NCI-H1092 treated with DMSO at 0.1 percent for 48 hours (cell line): ENCODE measurements at places on chromosomes 5 and 9.
A peak's percentile ranks its signal among the peaks of the same experiment; 100 is the strongest.

DNA sequence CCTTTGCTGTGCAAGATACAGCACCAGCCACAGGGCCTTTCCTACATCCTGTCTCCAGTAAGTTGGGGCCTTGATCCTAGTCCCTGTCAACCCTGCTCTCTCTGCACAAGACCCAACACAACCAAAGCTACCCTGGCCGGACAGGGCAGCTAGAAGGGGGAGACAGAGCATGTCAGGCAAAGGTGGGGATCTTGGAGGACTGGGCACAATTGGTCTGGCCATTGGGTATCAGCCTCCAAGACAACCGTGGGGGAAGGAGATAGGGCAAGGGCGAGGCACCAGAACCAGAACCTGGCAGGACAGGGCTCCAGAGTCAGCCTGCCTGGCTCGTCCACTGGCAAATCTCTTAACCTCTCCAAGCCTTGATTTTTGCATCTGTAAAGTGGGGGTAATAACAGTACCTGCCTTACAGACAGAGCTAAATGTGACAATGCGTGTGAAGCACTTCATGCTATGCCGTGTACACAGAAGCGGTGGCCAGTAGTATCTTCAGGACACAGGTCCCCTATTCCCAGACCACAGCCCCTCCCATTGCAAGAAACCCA, 51.6 kb upstream of the CDKN2AIPNL start:
- no peak for DNase-seq

GRCh38 chr5:10874541-10874940, 113.5 kb upstream of the DAP start:
- DNase-seq: no peak

- DNase-seq: peak; percentile 87
Measured at GRCh38 chr9:111955048-111955447, 58.4 kb downstream of the UGCG start.

DNA sequence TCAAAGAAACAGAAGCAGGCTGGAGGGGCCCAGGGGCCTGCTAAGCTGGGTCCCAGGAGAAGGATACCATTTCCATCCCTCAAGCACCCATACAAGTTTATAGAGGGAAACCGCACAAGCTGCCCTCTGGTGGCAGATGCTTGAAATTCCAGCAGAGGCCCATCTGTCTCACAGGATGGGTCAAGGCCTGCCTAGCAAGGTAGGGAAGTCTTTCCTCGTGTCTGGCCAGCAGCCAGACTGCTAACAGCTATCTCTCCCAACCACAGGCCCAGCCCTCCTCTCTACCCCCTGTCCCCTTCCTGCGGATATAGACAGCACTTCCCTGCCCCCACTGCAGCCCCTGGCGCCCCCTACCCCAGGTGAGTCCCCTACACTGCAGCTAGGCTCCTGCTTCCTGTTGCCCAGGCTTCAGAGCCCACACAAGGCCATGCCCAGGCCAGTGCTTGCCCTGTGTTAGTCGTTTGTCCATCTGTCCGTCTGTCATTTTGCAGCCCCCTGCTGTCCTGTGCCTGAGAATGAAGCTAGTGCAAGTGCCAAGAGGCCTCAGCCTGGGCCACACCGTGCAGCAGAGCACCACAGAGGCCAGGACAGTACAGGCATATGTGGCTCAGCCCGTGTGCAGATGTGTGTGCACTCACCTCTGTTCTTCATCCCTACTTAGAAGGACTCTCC, 26.2 kb downstream of the TCF7 start:
- no peak for DNase-seq

DNA sequence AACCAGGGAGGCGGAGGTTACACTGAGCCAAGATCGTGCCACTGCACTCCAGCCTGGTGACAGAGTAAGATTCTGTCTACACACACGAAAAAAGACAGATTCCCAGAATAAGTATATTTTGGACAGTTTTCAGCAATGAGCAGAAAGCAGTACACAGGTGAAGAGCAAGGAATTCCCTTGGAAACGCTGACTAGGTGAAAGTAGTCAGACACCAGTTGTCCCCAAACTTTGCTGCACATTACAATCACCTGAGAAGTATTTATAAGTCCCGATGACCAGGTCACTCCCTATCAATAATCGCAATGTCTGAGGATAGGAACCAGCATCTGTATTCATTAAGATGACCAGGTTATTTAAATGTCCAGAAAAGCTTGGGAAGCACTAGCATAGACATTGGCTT, 78.3 kb downstream of the CPLANE1 start:
- DNase-seq: no peak

- DNase-seq: no peak
Measured at GRCh38 chr9:4833781-4834560, 41.2 kb downstream of the RCL1 start.

DNA sequence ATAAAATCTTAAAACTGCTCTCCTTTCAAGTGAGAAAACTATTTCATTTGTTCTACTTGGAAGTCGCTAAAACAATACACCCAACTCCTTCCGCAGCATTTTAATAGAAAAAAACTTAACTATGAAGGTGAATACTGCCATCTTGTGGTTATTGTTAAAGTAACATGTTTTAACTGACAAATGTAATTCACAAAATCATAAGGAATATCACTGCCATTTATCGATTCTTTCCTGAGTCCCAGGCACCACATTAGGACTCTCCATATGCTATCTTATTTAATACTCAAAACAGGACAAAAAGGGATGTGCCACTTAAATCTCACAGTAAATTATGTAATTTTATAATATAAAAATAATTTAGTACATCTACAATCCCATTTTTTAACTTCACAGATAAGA, 130.5 kb upstream of the ITGA1 start:
- DNase-seq: peak; percentile 59

- no peak for DNase-seq
Measured at GRCh38 chr5:1004461-1005248, 3.9 kb upstream of the NKD2 start.

- no peak for DNase-seq
Measured at GRCh38 chr5:176742246-176743105, 67.9 kb upstream of the UNC5A start.

GRCh38 chr9:75448281-75448680, 360.0 kb downstream of the OSTF1 start:
- DNase-seq: no peak

- no peak for DNase-seq
Measured at GRCh38 chr9:124721109-124721906, 49.8 kb downstream of the NR6A1 start.

DNA sequence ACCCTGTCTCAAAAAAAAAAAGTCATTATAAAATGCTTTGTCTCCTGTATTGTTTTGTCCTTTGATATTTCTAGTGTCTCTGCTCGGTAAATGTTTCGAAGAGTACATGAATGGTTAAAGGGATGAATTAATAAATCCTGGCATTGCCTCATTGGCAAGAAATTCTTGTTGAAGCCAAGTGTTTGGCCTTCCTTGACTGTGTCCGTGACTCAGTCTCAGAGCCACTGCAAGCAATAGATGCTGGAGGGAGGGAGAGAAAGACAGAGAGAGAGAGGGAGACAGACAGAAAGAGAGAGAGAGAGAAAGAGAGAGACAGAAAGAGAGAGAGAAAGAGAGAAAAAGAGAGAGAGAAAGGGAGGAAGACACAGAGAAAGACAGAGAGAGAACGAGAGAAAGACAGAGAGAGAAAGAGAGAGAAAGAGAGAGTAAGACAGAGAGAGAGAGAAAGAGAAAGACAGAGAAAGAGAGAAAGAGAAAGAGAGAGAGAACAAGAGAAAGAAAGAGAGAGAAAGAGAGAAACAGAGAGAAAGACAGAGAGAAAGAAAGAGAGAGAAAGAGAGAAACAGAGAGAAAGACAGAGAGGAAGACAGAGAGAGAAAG, 72.5 kb upstream of the RXRA start:
- no peak for DNase-seq

DNA sequence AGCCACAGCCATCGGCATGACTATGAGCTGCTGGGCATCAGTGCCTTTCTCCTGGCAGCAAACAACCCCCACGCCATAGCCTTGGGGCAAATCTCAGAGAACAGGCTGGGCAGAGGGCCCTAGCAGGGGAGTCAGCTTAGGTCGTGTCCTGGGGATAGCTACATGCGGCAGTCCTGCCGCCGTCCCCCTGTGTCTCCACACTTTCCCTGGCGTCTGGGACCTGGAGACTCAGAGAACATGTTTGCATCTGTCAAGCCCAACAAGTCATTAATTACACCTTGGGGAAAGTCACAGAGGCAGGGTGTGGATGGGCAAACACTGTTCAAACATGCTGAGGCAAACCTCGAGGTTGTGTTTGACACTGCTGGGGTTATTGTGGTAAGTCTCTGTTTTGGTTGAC, 123.6 kb downstream of the C5orf15 start:
- DNase-seq: no peak

DNA sequence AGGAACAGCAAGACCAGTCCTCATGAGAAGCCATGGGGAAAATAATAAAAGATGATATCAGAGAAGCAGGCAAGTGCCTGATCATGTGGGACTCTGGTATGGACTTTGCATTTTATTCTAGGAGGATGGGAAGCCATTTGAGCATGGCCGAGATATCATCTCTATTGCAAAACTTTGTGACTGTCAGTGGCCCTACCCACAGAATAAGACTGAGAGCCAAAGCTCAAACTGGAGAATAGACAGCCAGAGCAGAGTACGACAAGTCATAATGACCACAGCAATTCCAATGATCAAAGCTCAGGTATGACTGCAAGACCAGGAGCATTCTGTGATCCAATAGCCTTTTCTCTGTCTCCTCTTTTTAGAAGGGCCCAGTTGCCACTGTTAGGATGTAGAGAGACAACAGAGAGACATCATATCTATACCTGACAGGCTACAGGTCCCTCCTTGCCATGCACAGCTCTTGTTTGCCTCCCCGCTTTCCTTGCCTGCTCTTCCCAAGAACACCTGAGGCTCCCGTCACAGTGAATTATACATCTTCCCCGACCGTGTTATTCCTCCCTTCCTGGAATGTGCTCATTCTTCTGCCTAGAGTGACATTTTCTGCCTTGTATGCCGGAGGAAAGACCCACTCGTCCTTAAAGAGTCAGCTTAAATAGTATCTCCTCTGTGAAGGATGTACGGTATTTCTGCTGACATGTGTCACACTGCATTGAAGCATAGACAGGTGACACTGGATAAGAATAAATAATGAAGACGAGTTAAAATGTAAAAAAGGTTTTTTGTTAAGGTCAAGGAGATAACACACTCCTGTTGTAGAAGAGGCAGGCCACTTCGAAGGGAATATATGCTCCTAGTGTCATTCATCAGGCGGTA, 248.7 kb upstream of the MAP3K1 start:
- no peak for DNase-seq

DNA sequence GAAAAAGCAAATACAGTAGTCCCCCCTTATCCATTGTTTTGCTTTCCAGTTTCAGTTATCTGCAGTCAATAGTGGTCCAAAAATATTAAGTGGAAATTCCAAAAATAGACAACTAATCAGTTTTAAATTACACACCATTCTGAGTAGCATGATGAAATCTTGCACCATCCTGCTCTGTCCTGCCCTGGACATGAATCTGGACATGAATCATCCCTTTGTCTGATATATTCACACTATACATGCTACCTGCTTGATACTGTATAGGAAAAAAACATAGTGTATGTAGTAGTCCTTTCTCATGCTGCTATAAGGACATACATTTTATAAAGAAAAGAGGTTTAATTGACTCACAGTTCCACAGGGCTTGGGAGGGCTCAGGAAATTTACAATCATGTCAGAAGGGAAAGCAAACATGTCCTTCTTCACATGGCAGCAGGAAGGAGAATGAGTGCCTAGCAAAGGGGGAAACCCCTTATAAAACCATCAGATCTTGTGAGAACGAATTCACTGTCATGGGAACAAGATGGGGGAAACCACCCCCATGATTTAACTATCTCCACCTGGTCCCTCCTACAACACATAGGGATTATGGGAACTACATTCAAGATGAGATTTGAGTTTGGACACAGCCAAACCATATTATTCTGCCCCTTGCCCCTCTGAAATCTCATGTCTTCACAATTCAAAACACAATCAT, 153.9 kb downstream of the ARRDC3 start:
- no peak for DNase-seq

DNA sequence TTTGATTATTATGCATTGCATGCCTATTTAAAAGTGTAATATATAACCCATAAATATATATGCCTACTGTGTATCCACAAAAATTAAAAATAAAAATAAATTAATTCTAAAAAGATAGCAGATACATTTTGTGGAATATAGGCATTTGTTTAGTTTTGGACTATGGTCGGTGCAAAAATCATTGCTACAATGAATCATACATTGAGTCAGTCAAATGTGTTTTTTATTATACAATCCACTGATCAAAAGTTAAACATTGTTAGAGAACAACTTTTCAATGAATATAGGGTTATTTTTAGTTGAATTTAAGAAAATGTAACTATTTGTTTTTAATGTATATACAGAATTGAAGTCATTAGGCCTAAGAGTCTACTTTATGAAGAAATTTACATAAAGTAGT, 885.9 kb downstream of the EFNA5 start:
- DNase-seq: no peak

DNA sequence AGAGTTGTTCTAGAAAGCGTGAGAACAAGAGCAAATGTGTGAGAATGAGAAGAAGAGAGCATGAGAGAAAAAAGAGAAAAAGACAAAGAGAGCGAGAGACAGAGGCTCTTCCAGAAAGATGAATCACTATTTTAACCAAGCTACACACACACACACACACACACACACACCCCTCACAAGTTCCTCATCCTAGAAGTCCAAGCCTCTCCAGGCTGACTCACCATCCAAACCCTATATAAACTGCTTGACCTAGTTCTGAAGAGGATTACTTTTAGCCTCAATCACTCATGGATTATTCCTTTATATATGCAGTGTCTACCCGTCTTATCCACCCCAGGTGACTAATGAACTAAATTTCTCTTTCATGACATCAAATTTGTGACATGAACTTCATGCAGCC, 37.6 kb downstream of the C9orf57 start:
- no peak for DNase-seq

DNA sequence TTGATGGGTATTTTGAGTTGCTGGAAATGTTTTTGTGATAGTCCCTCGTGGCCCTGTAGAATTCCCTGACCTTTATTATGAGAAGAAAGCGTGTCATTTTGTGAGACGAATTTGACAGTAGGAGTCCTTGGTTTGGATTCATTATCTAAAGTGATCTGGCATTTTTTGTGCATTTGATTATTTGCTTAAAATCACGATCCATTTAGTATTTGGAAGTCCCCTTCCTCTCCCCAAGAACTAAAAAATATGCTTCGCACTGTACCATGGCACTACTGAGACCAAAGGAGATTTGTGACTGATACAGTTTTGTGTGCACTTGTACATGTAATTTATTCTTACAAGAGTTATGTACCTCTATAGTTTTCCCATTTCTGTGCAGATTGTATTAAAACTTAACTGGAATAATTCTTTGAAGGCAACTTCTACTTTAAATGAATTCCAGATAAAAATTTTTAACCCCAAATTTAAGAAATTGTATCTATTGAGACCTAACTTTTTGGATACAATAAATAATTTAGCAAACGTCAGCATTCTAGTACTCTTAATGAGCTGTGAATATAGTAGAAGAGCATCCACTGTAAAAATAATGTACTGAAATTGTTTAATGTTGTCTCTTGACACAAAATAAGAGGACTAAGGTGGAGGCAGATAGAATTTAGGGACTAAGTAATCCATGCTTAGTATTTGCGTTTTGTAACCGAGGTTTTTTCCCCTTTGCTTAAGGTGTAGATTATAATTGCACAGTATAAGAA, 2.1 kb downstream of the MAP3K1 start:
- DNase-seq: no peak

- no peak for DNase-seq
Measured at GRCh38 chr5:57082441-57083067, 91.3 kb upstream of the GPBP1 start.
